ENCODE measurements at places on chromosomes 13 and 19.

GRCh38 chr19:35332817-35333216 is 3.8 kb downstream of the CD22 start:
- peak; percentile 53 for DNase-seq

GRCh38 chr13:27789495-27790303 is 2.6 kb upstream of the GSX1 start:
- peak; percentile 16 for DNase-seq

DNA sequence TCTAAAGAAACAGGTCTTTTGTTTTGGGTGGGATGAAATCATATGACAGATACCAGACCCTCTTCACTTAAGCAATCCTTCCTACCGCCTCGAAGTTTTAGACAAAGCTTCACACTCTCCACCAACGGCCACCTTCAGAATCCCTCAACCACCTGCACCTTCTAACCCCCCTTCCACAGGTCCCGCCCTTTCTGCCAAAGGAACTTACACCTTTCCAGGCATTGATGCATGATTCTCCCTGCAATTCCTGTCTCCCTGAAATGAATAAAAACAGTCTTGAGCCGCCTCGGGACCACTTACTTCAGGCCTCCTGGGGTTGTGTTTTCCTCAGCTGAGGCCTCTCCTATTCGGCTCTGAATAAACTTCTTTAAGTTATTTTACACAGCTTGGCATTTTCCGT is 859 bp downstream of the ZNF433 start:
- DNase-seq = no peak

DNA sequence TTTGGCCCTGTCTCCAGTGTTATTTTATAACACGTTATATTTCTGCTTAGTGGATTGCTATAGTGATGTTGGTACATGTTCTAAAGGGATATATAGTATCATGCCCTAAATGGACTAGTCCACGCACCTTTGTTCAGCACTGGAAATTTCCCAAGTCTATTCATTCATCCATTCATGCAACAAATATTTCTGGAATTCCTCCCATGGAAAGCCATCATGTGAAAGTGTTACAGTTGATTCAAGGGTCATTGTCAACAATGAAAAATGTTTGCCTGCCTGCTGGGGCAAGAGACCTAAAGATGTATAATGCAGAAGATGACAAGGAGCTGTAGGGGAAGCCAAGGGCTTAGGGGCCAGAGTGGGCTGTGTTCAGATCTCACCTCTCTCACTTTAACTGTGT is 10.8 kb upstream of the HSPH1 start:
- DNase-seq = no peak

DNA sequence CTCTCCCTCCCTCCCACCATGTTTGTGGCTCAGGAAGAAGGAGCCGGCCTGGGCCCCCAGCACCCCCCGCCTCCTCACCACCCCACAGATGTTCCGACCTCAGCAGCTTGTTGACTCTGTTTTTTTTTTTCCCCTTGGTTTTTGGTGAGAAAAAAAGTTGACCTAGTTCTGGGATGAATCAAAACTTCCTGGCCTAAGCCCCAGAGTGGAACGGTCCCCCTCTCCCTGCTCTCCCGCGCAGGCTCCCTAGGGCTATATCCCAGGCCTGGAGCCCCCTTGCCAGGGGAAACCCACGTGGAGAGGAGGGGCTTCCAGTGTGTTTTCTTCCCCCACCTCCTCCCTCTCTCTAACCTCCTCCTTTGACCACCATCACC is 4.0 kb downstream of the COL5A3 start:
- DNase-seq = no peak

DNA sequence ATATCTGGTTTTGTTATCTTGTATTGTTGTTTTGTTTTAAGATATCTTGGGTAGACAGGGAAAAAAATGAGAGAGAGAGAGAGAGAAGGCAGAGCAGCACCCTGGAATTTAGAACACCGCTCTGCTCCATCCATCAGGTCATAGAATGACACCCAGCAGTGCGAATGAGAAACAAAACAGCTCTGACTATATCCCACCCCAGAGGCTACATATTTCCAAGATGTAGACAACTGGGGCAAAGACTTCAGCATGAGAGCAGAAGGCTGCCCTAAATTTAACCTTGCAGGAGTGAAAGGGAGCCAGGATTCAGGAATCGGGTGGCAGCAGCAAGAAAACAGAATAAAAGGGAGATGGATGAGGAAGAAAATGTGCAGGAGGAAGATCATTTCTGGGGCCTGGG is 46.5 kb downstream of the TNFSF13B start:
- DNase-seq = no peak

DNA sequence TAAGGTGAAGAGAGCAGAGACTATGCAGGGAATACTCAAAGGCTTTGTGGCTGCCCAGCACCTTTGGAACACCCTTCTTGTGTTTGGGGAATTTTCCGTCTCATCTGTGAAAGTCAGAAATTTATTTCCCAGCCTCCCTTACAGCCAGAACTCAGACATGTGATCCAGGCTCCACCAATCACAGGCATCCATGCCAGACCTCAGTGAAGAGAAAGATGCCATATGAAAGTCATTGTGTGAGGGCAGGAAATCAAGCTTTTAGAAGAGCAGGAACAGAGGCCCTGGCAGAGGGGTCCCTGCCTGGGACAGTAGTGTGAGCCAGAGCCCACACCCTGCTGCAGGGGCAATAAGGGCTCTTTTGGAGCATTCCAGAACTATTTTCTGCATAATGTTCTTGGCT is 12.1 kb downstream of the CCDC70 start:
- DNase-seq = no peak

- peak; percentile 76 for DNase-seq
Measured at GRCh38 chr19:5340637-5341447, at the start of gene PTPRS. PTPRS (minus strand) TSS chr19:5340812; CDS start chr19:5286140, 54,672 bp downstream.
